Fibroblast of the aortic adventitia (primary cell): ENCODE measurements at places on chromosomes 13 and 19. TPM values are rescaled to one million over a fixed set of nuclear protein-coding genes. Genes with fewer than 3 reads are reported as not detected.

Gene OLFM2
- total RNA-seq: 0.82 and 16.0 TPM in 2 replicates

Gene MCF2L
- total RNA-seq: 2.2 and 8.0 TPM in 2 replicates

Gene ZNF729
- total RNA-seq: not detected in 2 replicates

Gene SIGLEC12
- total RNA-seq: not detected in 2 replicates

Gene CA11
- 2.3 and 14.5 TPM in 2 replicates for total RNA-seq

Gene CYP4F12
- not detected in 2 replicates for total RNA-seq

Gene ZNF836
- total RNA-seq: 11.3 and 11.8 TPM in 2 replicates

Gene ZNF493
- total RNA-seq: 10.8 and 19.1 TPM in 2 replicates

Gene NLRP4
- total RNA-seq: not detected in 2 replicates

Gene ZNF534
- not detected in 2 replicates for total RNA-seq

Gene ZNF548
- total RNA-seq: 19.5 and 20.4 TPM in 2 replicates

Gene NFIC
- total RNA-seq: 79.5 and 83.2 TPM in 2 replicates

Gene PLIN5
- total RNA-seq: 0.16 TPM in 1 of 2 replicates, not detected in the other

Gene PCSK4
- total RNA-seq: 0.25 and 2.2 TPM in 2 replicates

Gene MYH14
- not detected in 2 replicates for total RNA-seq

Gene GPC6
- total RNA-seq: 76.9 and 92.6 TPM in 2 replicates

Gene MISP
- total RNA-seq: 0.09 TPM in 1 of 2 replicates, not detected in the other

Gene SLC25A41
- total RNA-seq: not detected in 2 replicates

Gene FCGBP
- under 0.01 and 0.33 TPM in 2 replicates for total RNA-seq

Gene TSPAN16
- not detected in 2 replicates for total RNA-seq

Gene PALM3
- 0.16 TPM in 1 of 2 replicates, not detected in the other for total RNA-seq

Gene LRRC25
- 0.09 TPM in 1 of 2 replicates, not detected in the other for total RNA-seq

Gene ACER1
- total RNA-seq: not detected in 2 replicates

Gene N4BP2L1
- 1.9 and 9.5 TPM in 2 replicates for total RNA-seq

Gene CACTIN
- total RNA-seq: 15.7 and 21.3 TPM in 2 replicates

Gene ZNF667
- total RNA-seq: 3.1 and 8.9 TPM in 2 replicates

Gene OR10H1
- total RNA-seq: not detected in 2 replicates

Gene GCDH
- 20.5 and 24.4 TPM in 2 replicates for total RNA-seq

Gene CD70
- total RNA-seq: 0.09 TPM in 1 of 2 replicates, not detected in the other

Gene ONECUT3
- not detected in 2 replicates for total RNA-seq

Gene KRTDAP
- not detected in 2 replicates for total RNA-seq

Gene ZFP36
- total RNA-seq: 10.8 and 18.3 TPM in 2 replicates

Gene TEAD2
- total RNA-seq: 19.2 and 22.3 TPM in 2 replicates

Gene FAM124A
- 3.3 TPM in 1 of 2 replicates, not detected in the other for total RNA-seq

Gene YJEFN3
- 0.45 and 1.4 TPM in 2 replicates for total RNA-seq

Gene GNG7
- 0.45 and 0.65 TPM in 2 replicates for total RNA-seq

Gene CBLC
- not detected in 2 replicates for total RNA-seq

Gene MED25
- total RNA-seq: 19.4 and 21.7 TPM in 2 replicates

Gene SIRT2
- 44.9 and 53.8 TPM in 2 replicates for total RNA-seq

Gene ZNF570
- 8.4 and 24.9 TPM in 2 replicates for total RNA-seq

Gene ZNF845
- total RNA-seq: 5.6 and 10.2 TPM in 2 replicates

Gene CERS1
- 1.1 and 1.6 TPM in 2 replicates for total RNA-seq

Gene PSG11
- 0.09 TPM in 1 of 2 replicates, not detected in the other for total RNA-seq

Gene PCDH20
- total RNA-seq: 0.36 TPM in 1 of 2 replicates, not detected in the other
